ENCODE measurements at places on chromosomes 3 and 15. TPM values are rescaled to one million over a fixed set of nuclear protein-coding genes. Genes with fewer than 3 reads are reported as not detected.

Gene ADAMTS17
- 6.8 TPM for total RNA-seq

DNA sequence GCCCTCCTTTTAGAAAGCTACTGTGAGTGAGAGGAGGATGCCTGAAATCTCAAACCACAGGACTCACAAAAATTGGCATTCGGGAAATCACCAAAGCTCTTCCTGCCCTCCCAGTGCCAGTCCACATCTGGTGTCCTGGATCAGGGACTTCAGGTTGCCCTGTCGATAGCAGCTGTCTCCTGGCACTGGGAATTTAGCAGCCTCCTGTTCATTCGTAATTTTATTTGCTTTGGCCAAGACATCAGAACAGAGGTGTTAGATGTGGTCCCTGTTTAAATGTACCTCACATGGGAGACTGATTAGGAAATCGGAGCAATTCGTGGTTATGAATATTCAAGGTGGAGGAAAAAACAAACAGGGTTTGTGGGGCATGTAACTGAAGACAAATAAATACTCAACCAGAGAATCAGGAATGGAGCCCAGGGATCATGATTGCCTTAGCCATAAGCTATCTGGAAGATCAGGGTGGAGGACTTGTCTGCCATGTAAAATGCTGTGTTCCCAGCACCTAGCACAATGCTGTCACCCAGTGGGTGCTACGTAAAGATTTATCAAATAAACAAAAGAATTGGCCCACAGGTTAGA lies 265.2 kb upstream of the PROK2 start:
- DNase-seq: no peak
- H3K36me3 ChIP-seq: no peaks in the 10 kb centered on the region
- no peak overlapping the region for H3K4me3 ChIP-seq
- H3K27ac ChIP-seq: no peak overlapping the region

GRCh38 chr3:133049491-133049890 lies 11.3 kb downstream of the TMEM108 start:
- peak; percentile 71 for DNase-seq
- H3K27ac ChIP-seq: peak overlapping the region; percentile 17

DNA sequence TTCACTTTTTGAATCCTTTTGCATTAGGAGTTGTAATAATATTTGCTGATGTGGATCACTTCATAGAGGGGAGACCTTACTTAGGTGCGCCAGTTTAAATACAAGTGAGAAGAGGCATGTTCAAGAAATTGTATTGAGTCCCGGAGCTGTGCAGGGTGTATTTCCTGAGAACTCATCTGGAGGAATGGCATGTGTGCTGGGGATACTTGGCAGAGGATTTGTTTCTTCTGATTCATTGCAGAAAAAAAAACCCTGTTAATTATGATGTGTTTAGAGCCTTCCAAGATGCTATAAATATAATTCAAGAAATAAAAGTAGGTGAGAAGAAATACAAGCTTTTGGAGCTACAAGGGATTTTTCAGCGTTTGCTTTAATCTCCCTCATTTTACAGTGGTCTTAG lies 97.6 kb downstream of the TPRG1 start:
- no peaks in the 10 kb centered on the region for H3K36me3 ChIP-seq
- no peak overlapping the region for H3K4me3 ChIP-seq
- no peak overlapping the region for H3K27ac ChIP-seq
- no peaks in the 10 kb centered on the region for H3K4me1 ChIP-seq
- DNase-seq: no peak

All from adrenal gland (tissue), 19 donors.